Amygdala (tissue), 56 donors: ENCODE measurements at places on chromosomes 1 and 21.

DNA sequence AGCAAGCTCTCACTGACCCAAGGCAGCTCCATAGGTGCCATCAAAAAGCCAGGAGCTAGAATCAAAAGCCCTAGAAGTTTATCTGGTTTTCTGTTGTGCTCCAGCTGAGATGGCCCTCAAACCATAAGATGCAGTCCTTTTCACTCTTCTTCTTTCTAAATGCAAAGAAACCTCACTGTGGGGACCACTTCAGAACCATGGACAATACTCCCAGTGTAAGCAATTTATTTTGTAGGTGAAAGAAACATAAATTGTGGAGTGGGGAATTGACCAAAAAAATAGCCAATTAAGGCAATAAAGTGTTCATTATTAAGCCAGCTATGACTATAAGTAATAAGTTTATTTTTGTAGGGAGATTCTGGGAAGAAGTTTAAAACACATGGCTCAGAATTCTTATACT, 1399.9 kb downstream of the PLA2G4A start:
- no peak for DNase-seq

GRCh38 chr1:173554089-173554488, 48.8 kb downstream of the SLC9C2 start:
- no peak for DNase-seq

- no peak for DNase-seq
Measured at GRCh38 chr1:39531526-39531925, 40.1 kb downstream of the BMP8A start.

DNA sequence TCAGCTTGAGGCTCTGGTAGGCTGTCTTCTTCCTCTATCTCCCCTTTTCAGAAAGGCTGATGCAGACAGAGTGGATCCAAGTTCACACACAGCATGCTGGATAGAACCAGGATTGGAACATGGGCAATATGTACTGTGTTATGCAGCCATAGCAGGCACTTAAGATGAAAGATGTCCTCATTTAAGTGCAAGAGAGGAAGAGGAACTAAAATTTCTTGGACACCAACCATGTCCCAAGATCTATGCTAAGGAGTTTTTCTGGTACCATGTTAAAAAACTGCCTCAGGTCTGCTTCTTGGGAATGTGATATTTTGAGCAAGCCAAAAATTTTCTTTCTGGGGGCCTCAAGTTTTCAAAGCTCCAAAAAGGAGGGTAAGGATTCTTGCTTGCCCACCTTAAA, 1.2 kb downstream of the SDHB start:
- no peak for DNase-seq

GRCh38 chr21:35026153-35026500, 23.0 kb downstream of the RUNX1 start:
- no peak for DNase-seq

DNA sequence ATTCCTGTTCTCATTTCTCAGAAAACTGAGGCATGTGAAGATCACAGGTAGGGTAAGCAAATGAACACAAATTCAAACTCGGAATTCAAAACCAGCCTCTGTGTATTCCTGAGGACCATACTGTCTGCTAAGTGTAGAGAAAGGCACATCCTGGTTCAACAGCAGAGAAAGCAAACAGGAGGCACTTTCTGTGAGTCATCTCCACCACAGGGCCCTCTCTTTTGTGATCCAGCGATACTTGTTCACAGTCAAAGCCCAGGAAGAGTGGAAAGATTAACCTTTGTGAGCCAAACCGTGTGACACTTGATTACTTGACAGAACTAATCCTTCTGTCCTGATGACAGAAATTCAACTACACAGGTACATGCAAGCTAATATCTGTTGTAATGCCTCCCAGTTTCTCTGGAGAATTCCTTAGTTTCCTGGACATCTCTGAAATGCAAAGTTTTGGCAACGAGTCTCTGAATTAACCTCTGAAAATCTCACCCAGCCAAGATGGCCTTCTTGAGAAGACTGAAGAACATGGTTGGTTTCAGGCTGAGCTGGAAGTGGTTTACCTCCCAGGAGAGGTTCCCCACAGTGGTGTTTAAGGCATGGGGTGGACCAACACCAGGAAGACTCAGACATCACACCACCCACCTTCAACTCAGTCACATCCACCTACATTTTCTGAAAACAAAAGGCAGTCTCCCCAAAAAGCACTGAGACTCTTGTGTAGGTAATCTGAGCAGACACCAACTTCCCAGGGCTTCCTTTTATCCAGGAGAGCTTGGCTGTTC, 98.2 kb upstream of the ERG start:
- DNase-seq = no peak
